ENCODE measurements at places on chromosomes 5 and 9.

- ATAC-seq = no peak
Observed at GRCh38 chr5:145978708-145979107, 42.3 kb downstream of the SH3RF2 start.

- no peak for ATAC-seq
Observed at GRCh38 chr5:37787742-37788141, 52.1 kb downstream of the GDNF start.

DNA sequence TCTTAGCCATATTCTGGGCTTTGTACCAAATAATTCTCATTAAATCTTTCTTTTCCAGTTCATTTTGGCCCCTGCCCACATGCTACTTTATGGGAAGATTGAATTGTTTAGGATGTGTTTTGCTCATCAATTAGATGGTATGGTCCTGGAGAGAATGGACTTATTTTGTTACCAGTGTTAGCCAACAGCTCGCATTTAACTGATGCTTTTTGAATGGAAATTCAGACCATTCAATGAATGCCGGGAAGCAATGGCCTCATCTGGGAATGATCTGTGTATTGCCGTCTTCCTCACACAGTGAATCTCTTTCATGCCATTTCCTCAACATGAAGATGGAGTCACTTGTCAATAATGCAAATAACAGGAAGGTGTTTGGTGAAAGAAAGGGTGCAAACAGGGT is 370.6 kb upstream of the PIK3R1 start:
- ATAC-seq = no peak

- no peak for ATAC-seq
Observed at GRCh38 chr9:82443312-82443711, 454.7 kb downstream of the SPATA31D1 start.

- no peak for ATAC-seq
Observed at GRCh38 chr5:4544049-4544670, 596.0 kb upstream of the ADAMTS16 start.

DNA sequence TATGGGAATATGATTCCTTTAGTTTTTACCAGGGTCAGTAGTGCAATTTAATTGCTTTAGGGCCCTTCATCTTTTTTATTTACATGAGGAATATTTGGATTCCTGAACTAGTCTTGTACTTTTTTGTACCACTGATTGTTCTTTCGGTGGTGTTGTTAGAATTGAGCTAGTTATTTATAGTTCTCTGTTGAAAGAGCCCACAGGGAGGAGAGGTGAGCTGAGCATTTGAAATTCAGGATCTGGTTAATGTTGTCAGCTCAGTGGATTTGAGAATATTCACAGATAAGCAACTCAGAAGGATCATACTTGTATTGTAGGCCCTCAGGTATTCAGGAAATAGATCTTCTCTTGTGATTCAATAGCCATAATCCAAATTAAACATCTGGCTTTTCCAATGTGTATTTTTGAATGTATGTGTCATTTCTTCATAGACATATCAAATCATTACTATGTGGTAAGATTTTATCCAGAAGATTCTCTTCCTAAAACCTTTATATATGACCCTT is 613.2 kb downstream of the ISL1 start:
- ATAC-seq = no peak

DNA sequence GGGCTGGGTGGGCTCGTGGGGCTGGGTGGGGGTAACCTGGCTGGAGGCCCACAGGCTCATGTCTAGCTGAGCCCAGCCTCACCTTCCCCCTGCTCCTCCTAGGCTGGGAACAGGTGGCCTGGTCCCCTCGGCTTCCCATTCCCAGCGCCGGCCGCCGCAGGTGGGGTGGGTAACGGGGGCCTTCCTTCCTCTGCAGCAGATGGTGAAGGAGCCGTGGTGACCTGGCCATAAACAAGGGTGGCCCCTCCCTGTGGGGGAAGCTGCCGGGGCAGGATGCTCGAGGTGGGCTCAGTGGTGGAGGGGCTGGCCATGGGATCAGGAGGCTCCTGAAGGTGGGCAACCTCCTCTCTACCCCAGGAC is 41.0 kb upstream of the EGFL7 start:
- no peak for ATAC-seq

DNA sequence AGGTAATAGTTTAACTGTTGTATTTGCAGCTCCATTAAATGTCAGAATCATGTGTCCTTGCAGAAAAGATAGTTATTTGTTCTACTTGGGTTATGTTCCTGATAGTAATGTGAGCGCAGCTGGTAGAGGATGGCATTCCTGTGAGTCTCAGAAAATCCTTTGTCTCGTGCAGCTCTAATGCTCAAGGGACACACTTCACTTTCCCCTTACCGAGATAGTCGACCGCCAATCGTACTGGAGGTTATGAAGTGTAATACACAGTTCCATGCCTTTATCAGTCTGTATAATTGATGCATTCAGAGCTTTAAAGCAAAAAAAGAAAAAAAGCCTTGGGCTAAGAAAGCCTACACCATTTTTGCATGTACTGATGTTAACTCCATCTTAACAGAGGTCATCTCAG is 60.2 kb upstream of the SRP19 start:
- no peak for ATAC-seq

GRCh38 chr5:164057121-164057520 is 551.7 kb downstream of the MAT2B start:
- ATAC-seq = no peak

- ATAC-seq = peak; percentile 60
Observed at GRCh38 chr9:79662537-79662956, 90.8 kb downstream of the TLE4 start.

DNA sequence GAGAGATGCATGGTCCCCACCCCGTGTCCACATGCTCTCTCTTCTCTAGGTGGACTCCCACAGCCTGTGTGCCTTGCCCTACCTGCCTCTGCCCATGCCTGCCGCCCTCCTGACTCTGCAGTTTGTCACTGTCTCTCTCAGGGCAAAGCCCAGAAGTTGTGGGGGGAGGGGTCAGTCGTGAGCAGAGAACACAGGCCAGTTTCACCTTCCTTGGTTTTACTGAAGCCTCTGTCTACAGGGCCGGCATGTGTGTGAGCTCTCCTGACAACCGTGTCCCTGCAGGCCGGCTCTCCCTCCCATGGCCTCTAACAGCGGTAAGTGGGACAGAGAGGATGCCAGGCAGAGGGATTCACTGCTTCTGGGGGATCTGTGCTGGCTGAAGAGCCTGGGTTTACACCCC is 43.5 kb upstream of the SLC25A51 start:
- no peak for ATAC-seq

DNA sequence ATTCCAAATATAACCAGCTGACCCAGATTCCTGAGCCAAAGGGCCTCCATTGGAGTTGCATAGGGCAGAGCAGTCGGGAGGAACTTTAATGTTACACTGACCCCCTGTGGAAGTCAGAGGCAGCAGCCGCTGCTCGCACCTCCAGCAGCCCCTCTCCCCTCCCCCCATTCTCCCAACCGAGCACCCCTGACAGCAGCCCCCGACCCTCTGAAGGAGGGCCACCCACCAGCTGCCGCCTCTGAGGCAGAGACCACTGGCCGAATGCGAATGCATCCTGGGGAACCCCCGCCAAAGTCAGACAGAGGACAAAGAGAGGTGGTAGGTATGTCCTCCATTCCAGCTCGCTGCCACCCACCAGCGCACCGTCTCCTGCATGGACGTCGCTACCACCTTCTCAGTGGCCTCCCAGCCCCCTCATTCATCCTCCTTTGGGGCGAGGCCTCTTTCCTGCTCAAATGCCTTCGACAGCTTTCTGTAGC is 231.0 kb downstream of the CDK5RAP2 start:
- peak; percentile 88 for ATAC-seq

DNA sequence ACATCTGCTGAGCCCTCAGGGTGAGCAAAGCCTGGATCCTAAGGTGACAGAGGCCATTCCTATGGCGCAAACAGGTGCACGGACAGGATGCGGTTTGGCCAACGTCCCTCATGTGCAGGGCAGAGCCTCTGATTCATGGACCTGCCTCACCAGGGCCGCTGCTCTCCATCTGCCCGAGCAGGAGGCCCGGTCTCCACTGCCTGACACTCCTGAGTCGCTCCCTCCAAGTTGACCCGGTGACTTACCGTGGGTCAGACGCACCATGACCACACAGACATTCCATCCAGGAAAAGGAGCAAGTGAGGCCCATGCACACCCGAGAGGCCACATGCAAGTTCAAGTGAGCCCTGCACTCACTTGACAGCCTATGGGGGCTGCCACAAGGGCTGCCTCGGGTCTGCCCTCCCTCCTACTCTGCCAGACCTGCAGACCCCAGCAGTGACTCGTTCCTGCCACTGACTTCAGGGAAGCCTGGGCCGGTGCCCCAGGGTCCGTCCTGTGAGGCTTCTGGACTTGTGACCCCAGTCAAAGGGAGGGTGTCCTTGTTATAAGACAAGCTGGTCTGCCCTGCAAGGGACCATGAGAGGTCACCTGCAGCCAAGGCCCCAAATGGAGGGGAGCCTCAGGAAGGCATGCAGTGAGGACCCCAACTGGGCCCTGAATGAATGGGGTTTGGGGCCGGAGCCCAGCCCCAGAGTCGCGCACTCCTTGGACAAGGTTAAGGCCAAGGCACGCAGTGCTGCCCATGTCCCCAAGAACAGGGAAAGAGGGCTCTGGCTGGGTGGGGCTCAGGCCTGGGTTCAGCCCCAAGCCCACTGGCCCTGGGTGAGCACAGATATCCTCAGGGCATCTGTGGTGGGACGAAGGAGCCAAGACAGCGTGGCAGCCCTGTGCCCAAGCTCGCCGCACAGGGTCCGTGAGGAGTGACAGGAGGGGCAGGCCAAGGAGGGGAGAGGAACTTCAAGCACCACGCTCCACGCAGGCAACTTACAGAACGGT is 10.1 kb downstream of the BRD3OS start:
- no peak for ATAC-seq

- ATAC-seq = no peak
Observed at GRCh38 chr5:102955488-102955887, 164.4 kb downstream of the GIN1 start.

GRCh38 chr5:122137702-122138101 is 8.4 kb downstream of the ZNF474 start:
- ATAC-seq = no peak

- no peak for ATAC-seq
Observed at GRCh38 chr9:105093685-105094084, 150.8 kb upstream of the SLC44A1 start.

- ATAC-seq = no peak
Observed at GRCh38 chr5:40570408-40571129, 109.1 kb upstream of the PTGER4 start.

DNA sequence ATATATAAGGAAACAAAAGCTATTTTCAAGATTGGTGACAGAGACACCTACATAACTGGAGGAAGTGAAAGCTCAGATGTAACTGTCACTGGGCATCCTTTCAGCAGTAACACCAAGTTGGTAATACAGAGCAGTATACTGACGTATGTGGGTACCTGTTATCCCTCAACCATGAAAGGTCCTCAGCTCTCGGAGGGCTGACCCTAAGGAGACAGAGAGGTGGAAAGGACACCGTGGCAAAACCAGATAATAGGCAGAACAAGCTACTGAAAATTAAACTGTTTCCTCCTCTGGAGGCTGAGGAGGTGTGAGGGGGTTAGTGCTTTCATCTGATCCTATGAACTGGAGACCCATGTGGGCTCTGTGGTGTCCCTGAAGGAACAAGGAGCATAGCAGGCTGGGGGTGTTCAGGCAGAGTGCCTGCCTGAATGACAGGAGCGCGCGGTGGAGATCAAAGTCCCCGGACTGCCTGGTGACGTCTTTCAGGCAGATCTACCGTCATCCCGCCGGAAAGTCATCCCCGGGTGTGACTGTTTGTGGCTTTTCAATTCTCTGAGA is 130.2 kb upstream of the FSTL4 start:
- no peak for ATAC-seq

DNA sequence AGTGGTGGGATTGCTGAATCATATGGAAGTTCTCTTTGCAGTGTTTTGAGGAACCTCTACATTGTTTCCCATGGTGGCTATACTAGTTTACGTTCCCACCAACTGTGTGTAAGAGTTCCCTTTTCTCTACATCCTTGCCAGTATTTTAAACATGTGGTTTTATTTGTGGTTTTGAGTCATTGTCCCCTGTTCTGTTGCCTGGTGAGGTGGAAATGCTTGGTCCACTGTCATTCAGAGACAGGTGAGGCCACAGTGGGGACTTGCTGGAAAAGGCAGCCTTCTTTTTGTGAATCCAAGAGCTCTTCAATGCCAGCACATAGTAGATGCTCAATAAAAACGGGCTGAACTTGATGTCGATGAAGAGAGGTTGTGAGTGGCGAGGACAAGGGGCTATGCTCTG is 44.2 kb downstream of the SH3PXD2B start:
- no peak for ATAC-seq

DNA sequence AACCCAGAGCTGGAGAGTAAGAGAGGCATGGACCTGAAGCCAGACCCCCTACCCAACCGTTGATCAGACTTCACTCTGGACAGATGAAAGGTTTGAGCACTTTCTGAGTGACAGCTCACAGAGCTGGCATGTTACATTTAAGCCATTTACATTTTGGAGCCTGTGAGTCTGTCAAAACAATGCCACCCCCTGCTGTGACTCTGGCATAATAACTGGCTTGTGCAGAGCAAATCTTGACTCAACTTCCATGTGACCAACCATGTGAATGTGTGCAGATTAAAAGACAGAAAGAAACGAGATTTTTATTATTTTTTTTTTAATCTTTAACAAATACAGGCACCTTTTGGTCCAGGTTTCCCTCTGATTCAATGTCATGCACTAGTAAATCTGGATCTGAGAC is 48.5 kb downstream of the MFAP3 start:
- ATAC-seq = no peak

GRCh38 chr5:37836592-37837413 is 3.0 kb downstream of the GDNF start:
- peak; percentile 11 for ATAC-seq

- peak; percentile 84 for ATAC-seq
Observed at GRCh38 chr9:18260521-18260920, 213.4 kb upstream of the ADAMTSL1 start.

DNA sequence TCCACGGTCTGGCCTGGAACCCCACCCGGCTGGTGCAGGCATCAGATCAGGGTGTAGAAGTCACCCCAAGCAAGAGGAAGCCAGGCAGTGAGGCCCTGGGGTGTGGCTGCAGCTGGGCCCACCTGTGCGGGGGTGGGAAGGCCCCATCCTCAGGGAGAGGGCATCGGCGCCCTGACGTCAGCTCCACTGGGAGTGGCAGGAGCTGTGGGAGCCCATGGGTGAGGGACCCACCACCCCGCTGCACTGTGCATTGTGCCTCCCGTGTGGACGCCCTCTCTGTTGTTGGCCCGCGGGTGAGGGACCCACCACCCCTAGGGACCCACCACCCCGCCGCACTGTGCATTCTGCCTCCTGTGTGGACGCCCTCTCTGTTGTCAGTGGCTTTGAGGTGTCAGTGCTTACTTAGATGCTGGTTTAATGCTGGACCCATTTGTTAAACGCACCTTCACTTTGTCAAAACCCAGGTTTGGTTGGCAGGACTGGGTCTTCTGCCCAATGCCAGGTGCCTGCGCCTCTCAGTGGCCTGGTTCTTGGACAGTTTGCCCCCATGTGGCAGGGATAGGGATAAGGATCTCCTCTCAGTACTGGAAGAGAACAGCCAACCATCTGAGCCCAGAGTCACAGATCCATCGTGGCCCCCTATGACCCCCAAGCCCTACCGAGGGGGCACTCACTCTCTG is 6.9 kb upstream of the EXOC3 start:
- ATAC-seq = peak; percentile 73

GRCh38 chr9:78167356-78167755 is 68.5 kb upstream of the CEP78 start:
- no peak for ATAC-seq

Data from SK-N-SH treated with all-trans-retinoic acid at 6 μM for 48 hours (cell line).